ENCODE measurements at places on chromosomes 13 and 19.

DNA sequence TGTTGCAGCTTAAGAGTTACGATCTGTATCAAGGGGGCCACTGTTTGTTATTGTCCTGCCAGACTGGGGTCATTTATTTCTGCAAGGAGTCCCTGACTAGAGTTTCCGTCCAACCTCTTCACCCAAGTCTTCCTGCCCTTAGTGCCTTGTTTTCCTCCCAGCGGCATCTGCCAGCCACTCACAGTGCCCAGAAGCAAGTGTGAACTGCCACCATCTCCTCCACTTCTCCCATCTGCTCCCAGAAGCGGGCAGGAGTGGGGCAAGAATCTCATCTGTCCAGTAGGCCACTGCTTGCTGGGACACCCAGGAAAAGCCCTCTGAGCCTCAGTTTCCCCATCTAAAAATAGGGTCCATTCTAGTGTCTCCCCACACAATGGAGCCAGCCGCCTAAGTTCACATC, 4.0 kb downstream of the NOVA2 start:
- DNase-seq = no peak

DNA sequence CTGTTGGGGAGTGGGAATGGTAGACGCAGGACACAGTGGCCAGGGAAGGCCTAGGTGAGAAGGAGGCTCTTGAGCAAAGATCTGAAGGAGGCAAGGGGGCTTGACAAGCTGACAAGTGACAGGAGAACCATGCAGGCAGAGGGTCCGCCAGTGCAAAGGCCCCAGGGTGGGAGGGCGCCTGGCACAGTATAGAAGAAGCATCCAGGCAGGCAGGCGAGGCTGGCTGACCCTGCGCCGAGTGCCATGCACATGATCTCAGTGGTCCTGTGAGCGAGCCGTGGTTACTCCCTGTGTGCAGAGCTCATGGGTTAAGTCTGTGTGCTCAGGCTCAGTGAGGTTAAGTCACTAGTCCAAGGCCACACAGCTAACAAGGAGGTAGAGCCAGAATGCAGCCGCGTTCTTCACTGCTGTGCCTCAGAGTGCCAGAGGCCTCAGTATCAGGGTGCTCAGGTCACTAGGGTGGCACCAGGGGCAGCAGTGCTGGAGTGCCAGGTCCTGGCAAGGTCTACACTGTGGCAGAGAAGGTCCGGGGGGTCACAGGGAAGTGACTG, 15.2 kb downstream of the CNFN start:
- no peak for DNase-seq

DNA sequence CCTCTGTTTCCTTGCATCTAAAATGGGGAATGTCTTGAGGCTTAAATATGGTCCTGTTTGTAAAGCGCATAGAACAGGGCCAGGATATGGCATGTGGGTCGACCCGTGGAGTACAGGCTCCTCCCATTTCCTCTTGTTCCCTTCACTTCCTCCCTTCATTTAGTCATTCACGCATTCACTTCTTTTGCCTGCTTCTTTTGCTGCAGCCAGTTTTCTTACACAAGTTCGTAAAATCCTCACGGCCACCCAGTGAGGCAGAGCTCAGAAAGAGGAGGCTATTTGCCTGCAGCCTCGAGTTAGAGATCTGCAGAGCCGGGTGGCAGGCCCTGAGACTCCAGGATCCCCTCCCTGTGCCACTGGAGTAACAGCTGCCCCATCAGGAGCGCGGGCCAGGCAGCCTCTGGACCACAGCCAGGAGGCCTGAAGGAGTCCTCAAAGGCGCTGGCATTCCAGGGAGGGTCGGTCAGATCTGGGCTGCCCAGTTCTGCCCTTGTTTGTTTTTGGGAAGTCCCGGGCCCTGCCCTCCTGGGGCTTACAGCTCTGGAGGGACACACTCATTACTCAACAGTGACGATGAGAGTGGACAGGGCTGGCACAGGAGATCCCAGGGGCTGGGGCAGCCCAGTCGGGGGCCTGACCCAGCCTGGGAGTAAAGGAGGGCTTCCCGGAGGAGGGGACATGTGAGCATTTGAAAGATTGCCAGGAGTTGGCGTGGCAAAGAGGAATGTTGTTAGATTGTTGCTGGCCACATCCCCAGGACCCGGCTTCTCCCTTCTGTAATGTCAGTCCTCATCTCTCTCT, 4.6 kb downstream of the PPP5C start:
- peak; percentile 83 for DNase-seq

- DNase-seq = peak; percentile 40
Observed at GRCh38 chr13:102141625-102142472, 260.0 kb downstream of the FGF14 start.

All from lung microvascular endothelial cell (primary cell).